ENCODE measurements at places on chromosomes 11 and 22.
A peak's percentile ranks its signal among the peaks of the same experiment; 100 is the strongest.

GRCh38 chr11:46389450-46390330, 1.9 kb downstream of the CHRM4 start:
- peak; percentile 17 for DNase-seq

- no peak for DNase-seq
Measured at GRCh38 chr22:25935266-25936058, 193.5 kb downstream of the MYO18B start.

DNA sequence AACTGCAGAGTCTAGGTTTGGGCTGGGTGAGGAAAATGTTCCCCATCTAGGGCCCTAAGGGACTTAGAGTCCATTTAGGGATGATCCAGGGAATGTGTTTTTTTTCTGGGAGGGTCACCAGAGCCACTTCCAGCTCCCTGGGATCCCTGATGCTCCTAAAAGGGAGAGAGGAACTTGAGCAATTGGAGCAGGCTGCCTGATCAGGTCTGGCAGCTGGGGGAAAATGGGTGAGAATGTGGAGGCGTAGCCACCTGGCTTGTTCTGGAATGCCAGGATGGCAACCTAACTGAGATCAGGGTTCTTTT, 1.2 kb downstream of the PGAP2 start:
- DNase-seq = no peak

DNA sequence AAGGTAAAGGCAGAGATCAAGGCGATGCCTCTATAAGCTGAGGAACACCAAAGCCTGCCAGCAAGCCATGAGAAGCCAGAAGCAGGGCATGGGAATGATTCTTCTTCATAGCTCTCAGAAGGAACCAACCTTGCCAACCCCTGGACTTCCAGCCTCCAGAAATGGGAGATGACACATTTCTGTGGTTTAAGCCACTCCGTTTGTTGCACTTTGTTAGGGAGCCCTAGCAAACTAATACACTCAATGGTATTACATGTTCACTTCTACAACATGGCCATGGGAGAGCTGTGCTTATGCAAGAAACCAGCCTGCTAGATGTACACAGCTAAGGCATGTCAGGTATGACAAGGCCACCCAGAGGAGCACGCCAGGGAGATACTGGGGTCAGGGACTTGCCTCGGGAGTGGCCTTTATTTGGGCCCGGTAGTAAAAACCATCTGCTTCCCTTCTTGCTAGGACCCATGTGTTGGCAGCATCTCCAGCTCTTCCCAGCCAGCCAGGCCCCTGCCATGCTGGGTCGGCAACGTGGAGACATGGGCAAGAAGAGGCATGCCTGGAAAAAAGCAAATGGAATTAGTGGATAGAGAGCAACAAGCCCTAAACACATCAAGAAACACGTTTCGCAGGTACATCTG, 3.6 kb downstream of the C11orf16 start:
- no peak for DNase-seq

GRCh38 chr22:19865141-19865829, 10.6 kb upstream of the GNB1L start:
- DNase-seq = no peak

GRCh38 chr11:127193950-127194349, 193.4 kb upstream of the KIRREL3 start:
- DNase-seq = no peak

GRCh38 chr11:66509131-66509561, 1.3 kb upstream of the BBS1 start:
- no peak for DNase-seq

GRCh38 chr22:19779685-19780268, 19.2 kb downstream of the TBX1 start:
- no peak for DNase-seq

DNA sequence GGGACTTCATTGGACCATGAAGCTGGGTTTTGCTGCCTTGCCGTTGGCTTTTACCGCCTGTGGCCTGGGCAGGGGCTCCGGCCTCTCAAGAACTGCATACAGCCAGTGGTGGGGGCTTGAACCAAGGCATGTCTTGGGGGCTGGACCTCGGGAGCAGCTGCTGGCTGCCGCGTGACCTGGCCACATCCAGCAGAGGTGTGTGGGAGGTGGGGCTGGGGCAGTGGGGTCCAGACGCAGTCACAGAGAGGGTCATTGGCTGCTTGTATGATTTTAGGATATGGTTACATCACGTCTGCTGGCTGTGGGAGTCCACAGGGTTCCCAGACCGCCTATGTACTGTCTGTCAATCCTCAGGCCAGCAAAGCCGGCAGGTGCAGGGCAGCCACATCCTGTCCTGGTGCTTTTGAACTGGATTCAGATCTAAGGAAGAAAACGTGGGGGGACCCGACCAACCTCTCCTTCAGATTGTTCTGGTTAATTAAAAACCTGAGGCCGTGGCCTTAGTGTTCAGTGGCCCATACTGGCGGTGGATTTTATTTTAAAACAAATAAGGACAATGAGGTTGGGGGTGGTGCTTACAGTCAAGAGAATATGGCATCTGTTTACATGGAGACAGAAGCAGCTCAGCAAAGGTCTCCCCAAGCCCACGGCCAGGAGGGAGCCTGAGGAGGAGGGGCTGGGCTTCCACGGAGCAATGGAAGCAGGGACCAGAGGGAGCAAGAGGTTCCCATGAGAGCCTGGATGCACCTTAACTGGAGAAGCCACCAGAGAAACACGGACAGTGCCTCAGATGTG, 426.0 kb downstream of the TBC1D22A start:
- no peak for DNase-seq

DNA sequence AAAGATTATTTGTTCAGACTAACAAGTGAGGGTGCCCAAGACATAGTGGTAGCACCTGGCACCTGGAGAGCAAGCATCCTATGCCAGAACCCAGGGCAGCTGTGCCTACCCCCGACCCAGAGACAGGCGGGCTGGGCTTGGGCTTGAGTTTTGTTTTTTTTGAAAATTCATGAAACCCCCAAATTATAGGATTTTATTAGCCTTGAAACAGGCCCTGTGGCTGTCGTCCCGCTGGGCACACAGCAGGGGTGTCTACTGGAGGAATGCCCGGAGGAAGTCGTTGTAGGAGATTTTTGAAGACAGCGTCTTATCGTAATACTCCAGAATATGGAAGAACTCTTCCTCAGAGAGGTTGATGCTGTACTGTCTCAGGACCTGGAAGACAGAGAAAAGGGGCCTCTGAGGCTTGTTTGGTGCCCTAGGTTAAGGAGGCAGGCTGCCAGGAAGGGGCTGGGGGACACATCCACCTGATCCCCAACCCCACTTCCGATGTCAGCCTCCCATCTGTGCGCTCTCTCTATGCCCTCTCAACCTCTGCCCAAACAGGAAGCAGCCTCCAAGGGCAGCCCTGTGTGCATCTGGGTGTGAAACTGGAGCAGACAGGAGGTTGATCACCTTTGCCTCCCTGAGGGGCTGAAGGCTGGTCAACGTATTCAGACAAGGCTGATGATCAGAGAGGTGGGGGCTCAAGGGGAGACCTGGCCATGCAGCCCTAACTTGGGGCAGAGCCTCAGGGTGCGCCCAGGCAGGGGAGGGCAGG, 117.0 kb downstream of the MPPED1 start:
- DNase-seq = no peak

DNA sequence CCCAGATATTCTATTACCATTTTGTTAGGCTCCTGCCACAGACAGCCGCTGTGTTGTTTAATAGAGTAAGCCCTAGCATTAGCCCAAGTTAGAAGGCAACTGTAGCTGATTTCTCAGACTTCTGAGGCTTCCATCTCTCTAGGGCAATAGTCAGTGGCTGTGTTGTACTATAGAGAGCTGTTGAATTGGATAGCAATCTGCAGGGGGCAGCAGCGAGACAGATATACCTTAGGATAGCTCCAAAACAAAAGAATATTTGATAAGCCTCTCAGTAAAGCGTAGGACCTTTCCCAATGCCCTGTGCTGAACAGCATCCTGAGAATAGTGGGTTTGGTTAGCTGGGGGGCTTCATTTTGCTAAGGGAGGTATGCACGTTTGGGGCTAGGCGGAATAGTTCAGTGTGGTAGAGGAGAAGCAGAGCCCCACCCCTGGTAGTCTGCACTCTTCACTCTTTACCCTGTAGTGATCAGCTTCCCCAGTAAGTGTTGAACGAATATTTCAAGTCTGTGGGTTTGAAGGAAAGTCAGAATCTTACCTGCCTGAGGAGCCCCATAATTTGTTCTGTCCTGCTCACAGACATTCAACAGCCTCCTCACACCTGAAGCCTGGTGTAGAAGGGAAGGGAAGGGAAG, 515.1 kb downstream of the INSC start:
- DNase-seq = no peak

DNA sequence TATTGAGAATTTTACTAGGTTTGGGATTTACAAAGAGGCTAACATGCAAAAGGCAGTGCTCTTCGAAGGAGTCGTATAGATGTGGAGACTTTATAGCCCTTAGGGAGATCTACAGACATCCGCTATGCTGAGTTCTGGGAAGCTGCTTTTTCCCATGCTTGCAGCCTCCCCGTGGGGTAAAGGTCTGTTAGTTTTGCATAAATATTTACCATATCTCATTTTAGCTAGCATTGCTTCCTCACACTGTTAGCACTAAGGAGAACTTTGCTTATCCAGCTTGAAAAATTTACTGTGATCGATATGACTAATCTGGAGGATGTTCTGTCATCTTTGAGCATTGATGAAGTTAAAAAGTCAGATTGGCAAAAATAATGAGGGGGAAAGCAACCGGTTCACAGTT, 18.6 kb downstream of the ARHGEF12 start:
- DNase-seq = no peak

- no peak for DNase-seq
Measured at GRCh38 chr11:36930256-36930655, 332.2 kb upstream of the RAG2 start.

GRCh38 chr11:34044664-34045485, 6.7 kb upstream of the CAPRIN1 start:
- DNase-seq = no peak

- no peak for DNase-seq
Measured at GRCh38 chr11:44017443-44018126, 30.2 kb upstream of the ACCSL start.

GRCh38 chr11:1502954-1503707, 16.6 kb upstream of the MOB2 start:
- no peak for DNase-seq

DNA sequence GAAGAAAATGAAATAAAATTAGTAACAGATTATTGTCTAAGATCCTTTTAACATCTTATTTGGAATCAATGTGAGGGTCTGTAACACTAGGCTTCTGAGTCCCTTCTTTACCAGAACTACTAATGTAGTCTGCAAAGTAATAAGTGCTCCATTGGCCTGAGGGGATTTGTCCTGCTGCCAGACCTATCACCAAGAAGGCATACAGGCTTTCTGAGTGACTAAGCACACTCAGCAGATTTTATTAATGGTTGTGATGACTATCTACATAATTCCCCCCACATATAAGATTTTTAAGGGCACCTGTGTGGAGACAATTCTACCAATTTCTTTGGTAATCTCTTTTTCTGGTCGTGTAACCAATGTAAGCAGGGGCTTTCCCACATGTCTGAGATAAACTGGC, 365.0 kb upstream of the FAT3 start:
- DNase-seq = no peak

DNA sequence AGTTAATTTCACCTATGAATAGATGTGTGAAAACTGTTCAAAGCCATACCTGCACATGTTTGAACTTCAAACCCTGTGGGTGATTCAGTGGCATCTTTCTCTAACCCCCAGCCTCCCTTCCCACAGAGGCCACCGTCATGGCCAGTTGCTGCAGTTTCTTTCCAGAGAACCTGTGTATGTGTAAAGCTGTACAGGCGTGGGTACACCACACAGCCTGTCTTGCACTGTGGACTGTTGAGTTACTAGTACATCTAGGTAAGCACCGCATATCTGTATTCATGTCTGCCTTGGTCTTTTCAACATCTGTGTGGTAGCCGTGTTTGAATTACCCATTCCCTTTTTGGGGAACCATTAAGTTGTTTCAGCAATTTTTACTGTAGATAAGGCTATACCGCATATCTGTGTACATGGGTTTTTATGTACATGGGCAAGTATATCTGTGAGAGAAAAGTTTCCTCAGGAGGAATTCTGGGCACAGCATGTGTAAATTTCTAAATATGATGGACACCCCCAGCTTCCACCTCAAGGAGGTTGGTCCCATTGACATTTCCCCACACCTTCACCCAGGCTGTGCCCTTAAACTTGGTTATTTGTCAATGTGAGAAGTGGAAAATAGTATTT, 13.9 kb downstream of the NEAT1 start:
- DNase-seq = no peak

GRCh38 chr11:77088236-77089003, 14.2 kb upstream of the OMP start:
- no peak for DNase-seq

DNA sequence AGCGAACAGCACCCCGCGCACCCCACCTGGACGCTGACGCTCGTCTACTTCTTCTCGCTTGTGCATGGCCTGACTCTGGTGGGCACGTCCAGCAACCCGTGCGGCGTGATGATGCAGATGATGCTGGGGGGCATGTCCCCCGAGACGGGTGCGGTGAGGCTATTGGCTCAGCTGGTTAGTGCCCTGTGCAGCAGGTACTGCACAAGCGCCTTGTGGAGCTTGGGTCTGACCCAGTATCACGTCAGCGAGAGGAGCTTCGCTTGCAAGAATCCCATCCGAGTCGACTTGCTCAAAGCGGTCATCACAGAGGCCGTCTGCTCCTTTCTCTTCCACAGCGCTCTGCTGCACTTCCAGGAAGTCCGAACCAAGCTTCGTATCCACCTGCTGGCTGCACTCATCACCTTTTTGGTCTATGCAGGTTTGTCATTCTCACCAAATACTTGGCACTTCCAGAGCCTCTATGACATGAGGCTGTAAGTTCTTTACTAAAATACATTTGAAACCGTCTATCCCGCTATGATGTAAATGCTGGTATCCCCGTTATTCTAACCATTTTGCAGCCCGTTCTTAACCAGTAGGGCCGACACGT, 535 bp downstream of the AQP11 start:
- no peak for DNase-seq
